ENCODE measurements at places on chromosomes 3 and 15.

GRCh38 chr3:143232981-143233380 is 113.4 kb downstream of the CHST2 start:
- no peak for DNase-seq

DNA sequence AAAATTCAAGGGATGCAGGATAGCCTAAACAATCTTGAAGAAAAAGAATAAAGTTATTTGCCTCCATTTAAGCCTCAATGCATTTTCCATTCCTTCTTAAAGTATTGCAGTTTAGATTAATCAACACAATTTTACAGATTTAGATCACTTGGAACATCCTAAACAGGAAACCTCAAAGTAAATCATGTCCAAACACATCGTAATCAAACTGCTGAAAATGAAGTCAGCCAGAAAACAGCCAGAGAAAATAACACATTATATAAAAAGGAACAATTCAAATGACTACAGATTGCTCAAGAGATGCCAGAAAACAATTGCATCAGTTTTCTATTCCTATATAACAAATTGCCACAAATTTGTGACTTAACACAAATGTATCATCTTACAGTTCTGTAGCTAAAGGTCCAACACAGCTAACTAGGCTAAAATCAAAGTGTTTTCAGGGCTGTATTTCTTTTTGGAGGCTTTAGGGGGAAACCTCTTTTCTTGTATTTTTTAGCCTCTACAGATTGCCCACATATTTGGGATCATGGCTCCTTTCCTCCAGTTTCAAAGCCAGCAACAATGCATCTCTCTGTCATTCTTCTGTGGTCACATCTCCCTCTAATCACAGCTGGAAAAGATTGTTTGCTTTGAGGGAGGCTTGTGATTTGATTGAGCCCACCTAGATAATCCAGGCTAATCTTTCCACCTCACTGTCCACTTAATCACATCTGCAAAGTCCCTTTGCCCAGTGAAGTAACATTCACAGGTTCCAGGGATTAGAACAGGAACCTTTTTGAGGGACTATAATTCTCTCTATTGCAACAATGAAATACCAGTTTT is 543.3 kb upstream of the UBE2E2 start:
- DNase-seq: no peak

DNA sequence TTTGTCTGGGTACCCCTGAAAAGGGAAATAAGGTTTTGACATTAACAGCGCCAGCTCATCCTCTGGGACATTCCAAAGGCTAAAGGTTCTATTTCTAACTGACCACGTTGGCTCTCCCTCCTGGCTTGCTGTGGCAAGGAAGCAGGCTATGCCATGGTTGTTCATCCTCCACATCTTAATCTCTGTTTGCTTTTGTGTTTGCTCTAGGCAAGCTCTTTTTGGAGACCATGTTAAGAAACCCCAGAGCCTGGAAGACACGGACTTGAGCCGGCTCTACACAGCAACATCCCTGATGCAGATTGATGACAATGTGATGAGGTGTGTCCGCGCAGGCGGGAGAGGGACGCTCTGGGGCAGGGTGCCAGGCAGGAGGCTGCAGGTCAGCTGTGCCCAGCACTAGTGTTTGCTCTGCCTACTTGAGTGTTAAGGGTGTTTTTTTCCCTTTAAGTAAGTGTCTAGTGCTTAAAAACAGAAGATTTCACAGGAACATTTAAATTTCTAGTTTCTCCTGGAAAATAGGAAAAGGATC is 33.3 kb downstream of the RLBP1 start:
- no peak for DNase-seq

GRCh38 chr15:71155534-71155933 is 40.3 kb downstream of the THSD4 start:
- DNase-seq: no peak

DNA sequence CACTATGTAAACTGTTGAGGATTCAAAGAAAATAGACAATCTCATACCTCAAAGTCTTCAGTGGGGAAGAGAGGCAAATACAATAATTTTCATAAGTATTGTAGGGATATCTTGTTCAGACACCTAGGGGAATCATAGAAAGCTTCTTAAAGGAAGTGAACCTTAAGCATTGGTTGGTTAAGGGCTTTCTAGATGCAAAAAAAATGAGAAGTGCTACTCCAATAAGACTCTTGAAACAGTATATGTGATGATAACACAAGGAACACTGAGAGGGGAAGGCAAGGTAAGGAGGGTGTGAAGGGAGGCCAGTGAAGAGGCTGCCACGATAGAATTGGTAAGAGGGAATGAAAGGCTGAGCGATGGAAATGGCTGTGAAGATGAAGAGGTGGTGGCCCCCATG is 104.1 kb downstream of the TPRG1 start:
- no peak for DNase-seq

GRCh38 chr15:52532427-52532826 is 3.7 kb upstream of the MYO5A start:
- no peak for DNase-seq

- DNase-seq: no peak
Observed at GRCh38 chr3:151226088-151226563, 23.1 kb upstream of the GPR171 start.

DNA sequence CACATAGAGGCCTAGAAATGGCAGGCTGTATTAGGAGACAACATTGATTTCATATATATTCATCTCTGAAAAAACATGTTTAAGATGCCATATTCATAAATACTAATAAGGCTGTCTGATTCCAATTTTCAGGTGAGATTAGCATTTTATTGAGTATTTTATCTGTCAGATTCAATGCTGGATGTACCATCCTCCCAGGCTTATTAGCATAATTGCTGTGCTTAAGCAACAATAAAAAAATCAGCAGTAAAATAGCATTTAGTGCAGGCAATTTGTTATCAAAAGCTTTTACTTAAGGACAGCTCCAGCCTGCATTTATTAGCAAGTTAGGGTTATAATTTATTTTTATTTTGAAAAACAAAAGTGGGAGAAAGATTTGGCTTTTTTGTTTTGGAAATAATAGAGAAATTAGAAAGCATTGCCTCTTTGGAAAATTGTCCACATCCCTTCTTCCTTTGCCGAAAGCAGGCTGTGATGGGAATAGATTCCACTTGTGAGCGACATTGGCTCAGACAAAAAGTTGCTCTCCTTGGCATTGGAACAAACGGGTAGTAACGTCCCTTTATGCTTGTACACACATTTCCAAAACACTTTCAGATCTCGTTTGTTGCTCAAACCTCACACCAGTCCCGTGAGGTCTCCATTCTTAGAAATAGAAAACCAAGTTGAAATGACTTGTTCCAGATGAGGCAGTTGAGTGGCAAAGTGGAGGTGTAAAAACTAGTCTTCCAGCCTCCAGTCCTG is 134.0 kb downstream of the LPP start:
- DNase-seq: no peak

- no peak for DNase-seq
Observed at GRCh38 chr3:86929046-86929445, 61.9 kb downstream of the VGLL3 start.

GRCh38 chr3:54427941-54428871 is 305.9 kb downstream of the CACNA2D3 start:
- DNase-seq: no peak

- DNase-seq: peak; percentile 23
Observed at GRCh38 chr3:38454178-38454883, 641 bp downstream of the ACVR2B start.

GRCh38 chr15:96052572-96053030 is 277.9 kb upstream of the NR2F2 start:
- no peak for DNase-seq

- DNase-seq: no peak
Observed at GRCh38 chr3:68306571-68306970, 625.8 kb downstream of the TAFA4 start.

GRCh38 chr3:73332558-73332957 is 271.1 kb downstream of the EBLN2 start:
- no peak for DNase-seq

- DNase-seq: no peak
Observed at GRCh38 chr3:127747751-127748521, 74.4 kb downstream of the MGLL start.

DNA sequence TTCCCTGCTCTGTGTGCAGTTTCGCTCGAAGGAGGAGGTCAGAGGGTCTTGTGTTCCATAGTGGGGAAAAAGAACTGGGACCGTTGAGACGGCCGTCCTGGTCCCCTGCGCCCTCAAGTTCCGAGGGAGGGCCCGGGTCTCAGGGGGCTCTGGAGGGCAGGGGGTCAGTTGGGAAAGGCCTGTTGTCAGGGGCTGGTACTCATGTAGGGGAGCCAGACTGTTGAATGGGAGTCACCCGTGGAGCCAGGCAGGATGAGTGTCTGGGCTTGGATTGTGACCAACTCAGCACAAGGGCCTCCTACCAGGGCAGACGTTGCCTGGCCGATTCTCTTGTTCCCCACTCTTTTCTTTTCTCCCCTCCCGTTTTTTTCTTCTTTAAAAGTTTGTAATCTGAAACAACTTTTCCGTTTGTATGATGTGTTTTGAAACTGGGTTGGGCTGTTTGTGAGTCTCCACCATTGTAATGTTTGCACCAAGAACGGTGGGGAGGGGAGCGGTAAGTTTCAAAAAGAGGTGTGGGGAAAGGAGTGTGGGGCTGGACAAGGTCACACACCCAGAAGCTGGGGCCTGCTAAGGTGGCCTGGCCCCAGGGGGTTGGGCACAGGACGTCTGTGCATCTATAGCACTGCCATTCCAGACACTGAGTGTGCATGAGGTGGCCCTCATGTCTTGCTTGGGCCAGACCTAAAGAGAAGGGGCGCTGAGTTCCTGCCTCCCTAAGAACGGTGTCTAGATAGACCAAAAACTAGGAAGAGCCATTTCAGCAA is 1.1 kb downstream of the CMTM7 start:
- DNase-seq: no peak

DNA sequence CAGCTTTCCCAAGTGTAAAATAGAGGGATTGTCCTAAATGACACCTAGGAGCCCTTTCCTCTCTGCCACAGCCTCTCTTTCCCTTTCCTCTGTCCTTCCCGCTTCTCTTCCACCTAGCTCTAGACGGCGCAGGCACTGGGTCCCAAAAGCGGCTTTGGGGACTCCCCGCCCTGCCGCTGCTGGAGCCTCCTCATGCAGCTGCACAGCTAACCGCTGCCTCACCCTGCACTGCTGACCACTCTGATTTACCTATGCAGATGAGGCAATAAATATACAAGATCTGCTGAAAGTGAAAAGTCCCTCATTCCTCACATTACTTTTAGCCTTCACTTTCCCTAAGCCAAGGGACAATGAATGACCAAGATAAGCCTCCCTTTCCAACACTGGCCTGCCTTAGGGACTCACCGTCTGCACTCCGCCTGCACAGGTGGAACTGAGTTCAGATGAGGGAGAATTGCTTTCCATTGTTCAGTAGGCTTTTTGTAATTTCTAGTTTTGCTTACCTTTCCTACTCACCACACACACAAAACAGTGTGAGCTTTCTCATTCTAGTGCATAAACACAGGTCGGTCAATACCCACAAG is 197.5 kb upstream of the BCL6 start:
- no peak for DNase-seq

GRCh38 chr15:101407966-101408775 is 81.3 kb downstream of the PCSK6 start:
- DNase-seq: no peak

GRCh38 chr3:165874663-165875489 is 37.7 kb upstream of the BCHE start:
- DNase-seq: no peak

DNA sequence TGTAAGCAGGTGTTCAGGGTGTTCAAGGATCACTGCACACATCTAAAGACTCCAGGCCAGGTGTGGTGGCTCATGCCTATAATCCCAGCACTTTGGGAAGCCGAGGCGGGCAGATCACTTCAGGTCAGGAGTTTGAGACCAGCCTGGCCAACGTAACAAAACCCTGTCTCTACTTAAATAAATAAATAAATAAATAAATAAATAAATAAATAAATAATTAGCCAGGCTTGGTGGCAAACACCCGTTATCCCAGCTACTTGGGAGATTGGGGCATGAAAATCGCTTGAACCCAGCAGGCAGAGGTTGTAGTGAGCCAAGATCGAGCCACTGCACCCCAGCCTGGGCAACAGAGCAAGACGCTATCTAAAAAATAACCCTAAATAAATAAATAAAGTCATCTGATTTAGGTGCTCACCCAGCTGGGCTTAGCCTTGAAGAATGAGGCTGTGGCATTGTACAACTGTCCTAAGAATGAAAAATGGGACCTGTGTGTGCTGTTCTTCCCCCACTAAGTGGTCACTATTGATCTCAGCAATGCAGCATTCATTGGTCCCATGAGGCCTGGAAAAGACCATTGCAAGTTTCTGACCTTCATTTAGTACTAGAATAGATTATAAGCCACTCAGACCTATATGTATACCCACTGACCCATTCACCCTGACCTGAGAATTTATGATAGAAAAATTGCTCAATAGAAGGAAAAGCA is 82.8 kb upstream of the ABHD17C start:
- no peak for DNase-seq

DNA sequence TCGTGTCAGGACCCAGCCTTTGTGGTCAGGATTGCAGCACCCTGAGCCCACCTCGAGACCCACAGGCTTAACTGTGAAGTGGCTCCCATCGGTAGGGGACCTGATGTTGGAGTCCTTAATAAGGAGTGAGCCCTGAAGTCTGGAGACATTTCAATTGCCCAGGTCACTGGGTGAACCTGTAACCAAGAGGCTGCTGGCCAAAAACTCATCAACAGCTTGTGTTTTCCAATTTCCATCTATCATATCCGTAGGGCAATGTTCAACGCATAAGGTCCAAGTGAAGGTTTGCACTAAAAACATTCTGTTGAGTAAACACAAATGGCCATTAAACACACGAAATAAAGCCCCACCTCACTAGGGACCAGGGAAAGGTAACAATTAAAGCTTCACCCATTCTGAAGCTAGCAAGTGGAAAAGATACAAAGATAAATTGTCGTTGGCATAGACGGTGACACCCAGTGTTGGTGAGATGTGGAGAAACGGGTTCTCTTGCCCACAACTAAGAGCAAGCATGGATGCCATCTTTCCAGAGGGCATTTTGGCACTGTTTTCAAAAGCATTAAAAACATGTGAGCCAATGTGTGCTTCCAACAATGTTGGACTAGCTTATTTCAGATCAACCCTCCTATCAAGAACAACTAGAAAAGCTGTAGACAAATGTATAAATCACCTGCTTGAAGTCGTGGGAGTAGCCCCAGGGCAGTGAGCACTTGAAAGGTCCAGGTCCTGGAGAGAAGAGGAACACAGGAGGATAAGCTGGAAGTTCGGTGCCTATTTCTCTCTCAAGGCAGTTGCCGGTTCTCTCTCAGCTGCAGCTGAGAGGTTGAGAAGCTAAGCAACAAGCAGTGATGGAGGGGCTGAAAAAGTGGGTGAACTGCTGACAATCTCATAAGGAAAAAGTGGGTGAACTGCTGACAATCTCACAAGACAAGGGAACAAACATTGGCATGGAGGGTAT is 56.3 kb upstream of the PCSK6 start:
- DNase-seq: no peak

DNA sequence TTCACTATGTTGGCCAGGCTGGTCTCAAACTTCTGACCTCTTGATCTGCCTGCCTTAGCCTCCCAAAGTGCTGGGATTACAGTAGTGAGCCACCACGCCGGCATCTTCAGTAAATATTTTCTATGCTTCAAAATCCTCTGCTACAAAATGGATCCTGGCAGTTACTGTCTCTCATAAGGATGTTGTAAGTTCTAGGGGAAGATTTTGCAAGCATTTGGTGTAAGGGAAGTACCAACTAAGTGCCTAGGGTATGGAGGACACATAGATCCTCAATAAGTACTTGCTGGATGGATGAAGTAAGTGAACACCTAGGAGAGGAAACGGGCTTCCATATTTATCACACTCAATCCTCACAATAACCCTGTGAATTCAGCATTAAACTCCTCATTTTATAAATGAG is 6.6 kb downstream of the TM4SF4 start:
- DNase-seq: no peak
